ENCODE measurements at places on chromosomes 12 and 14.

DNA sequence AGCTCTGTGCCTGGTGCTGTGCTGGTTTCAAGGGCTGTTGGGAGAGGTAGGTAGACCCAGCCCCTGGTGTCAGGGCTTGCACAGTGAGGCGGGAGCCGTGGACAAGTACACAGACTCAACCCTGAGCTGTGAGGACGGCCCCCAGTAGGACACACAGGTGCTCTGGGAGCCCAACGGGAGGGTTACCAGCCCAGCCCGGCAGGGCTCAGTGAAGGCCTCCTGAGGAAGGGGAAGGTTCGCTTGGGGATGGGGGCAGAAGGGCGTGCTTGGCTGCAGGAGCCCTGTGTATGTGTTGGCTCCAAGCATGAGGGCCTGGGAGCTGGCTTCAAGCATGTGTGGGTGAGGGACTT lies 58.9 kb downstream of the SLC25A47 start:
- DNase-seq, result no peak

DNA sequence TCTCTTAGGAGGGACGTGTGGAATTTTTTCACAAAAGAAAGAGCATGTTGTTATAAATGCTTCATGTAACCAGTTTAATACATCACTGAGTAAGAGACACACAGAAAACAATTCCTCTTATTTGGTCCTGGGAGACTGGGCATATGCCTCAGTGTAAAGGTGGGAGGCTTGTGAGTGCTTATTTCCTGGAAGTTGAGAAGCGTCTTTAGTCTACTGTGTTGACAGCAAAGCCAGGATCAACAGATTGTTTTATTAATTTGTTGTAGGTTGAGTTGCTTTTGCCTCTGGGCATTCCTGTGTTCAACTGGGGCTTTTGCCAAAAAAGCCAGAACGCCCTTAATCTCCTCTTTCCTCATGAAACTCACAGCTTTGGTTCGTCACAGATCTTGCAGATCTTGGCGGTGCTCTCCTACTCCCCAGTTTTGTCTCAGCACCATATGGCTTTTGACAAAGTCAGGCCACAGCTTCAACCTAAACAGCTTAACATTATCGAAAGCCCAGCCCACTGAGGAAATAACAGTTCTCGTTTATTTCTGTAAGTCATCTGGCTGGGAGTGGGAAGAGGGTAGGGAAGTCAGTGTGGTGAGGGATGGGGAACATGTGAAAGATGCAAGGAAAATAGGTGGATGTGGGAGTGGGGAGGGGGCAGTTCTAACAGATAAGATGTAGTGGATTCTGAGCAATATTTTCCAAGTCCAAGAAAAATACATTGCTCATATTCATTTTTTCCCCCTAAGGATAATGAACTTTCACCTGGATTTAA lies 227.2 kb downstream of the DACT1 start:
- no peak for DNase-seq

GRCh38 chr14:98903371-98903770 lies 368.6 kb downstream of the BCL11B start:
- no peak for DNase-seq

GRCh38 chr14:34174973-34175372 lies 224.1 kb upstream of the EGLN3 start:
- no peak for DNase-seq

- no peak for DNase-seq
Observed at GRCh38 chr12:13204428-13204827, 7.9 kb downstream of the EMP1 start.

DNA sequence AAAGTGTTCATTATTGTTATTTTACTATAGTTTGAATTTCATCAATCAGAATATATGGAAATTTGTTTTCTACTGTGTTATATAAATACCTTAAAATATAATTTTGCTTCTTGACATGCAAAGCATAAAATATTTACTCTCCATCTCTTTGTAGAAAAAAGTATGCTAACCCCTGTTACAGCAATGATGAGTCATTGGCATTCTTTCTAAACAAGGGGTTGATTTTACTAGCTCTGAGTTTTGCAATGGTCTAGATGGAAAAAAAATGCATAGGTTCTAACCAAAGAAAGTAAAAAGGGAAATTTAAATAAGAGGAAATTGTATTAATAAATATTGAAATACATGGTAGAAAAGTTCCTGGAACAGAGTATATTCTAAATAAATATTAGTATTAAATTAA lies 990.2 kb upstream of the ATXN7L3B start:
- no peak for DNase-seq

- no peak for DNase-seq
Observed at GRCh38 chr12:73589220-73589619, 948.4 kb upstream of the ATXN7L3B start.

DNA sequence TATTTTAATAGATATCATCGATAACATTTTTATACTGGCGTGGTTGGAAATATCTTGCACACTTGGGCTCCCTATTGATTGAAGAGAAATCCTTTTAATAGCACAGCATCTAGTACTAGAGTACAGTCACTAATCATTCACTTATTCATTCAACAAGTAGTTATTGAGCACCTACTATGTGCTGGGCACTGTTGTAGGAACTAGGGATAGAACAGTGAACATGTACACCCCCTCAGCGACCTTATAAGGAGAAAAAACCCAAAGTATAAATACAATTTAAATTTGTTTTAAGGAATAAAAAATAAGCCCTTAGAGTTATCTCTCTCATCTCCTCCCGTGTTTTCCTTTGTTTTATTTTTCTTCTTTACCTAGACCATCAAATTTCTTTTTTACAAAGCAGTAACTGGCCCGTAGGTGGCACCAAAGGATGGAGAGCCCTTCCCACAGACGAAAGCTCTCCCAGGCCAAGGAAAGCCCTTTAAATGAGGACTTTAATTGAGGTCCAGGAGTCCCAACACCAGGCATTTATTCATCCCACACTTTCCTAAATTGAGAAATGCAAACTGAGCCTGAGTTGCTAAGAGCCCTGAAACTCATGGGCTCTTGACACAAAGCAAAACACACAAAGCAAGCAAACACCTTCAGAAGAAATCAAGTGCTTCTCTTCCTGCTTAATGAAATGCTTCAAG lies 29.0 kb downstream of the PEBP1 start:
- DNase-seq, result no peak

DNA sequence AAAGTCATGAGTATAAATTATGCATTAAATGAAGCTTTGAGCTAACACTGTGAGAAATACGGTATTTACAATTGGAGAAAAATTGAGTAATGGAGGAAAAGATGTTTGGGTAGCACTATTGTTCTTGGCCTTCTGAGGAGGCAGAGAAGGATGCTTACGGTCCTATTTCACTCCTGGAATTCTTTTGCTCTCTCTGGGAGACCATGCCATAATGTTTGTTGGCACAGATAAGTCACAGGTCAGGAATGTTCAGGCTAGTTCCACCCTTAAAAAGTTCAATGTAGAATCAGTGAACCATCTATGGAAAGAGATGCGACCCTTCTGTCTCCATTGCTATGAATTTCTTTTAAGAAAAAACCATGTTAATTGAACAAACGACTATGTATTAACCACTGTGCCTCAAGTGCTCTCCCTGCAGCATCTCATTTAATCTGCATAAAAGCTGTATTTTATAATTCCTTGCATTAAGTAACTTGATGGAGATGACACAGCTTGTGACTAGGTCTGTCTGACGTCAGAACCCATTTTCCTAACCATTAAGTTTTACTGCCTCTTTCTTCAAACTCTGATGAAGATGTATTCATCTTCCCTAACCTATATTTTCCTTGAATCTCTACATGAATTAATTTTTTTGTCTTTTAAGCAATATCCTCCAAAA lies 9.5 kb downstream of the BATF start:
- DNase-seq, result no peak

DNA sequence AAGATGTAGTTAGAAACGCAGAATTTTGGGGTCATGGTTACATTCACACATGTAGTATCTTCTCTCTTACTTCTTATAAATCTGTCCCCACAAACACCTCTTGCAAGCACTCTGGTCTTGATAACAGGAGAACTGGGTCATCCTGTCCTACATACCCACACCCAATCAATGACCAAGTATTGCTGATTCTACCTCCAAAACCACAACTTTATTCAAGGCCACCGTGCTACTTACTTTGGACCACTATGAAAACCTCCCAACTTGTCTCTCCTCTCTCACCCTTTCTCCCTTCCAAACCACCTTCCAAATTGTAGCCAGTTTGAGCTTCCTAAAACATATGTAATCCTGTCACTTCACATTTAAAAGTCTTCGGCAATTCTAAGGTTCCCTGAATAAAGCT lies 5.4 kb downstream of the SERPINA11 start:
- DNase-seq, result no peak

- DNase-seq, result no peak
Observed at GRCh38 chr12:123853396-123854070, 91.4 kb downstream of the DNAH10 start.

DNA sequence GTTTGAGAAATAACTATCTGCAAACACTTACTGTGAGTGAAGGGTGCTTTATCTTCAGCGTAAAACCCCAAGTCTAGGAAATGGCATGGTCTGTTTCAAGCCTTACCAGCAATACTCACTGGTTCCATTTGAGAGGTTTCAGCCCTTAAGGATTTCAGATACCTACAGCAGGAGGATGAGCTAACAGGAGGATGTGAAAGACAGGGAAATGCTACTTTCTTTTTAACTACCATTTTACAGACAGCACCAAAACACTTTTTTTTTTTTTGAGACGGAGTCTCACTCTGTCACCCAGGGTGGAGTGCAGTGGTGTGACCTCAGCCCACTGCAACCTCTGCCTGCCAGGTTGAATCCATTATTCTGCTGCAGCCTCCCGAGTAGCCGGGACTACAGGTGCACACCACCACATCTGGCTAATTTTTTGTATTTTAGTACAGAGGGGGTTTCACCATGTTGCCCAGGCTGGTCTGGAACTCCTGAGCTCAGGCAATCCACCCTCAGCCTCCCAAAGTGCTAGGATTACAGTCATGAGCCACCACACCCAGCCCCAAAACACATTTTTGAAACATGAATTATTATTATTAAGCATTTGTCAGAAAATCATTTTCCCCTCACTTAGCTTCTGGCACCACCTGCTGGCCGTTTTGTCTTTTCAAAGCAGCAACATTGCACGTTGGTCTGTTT lies 4.6 kb downstream of the MTRFR start:
- DNase-seq, result peak; percentile 66

DNA sequence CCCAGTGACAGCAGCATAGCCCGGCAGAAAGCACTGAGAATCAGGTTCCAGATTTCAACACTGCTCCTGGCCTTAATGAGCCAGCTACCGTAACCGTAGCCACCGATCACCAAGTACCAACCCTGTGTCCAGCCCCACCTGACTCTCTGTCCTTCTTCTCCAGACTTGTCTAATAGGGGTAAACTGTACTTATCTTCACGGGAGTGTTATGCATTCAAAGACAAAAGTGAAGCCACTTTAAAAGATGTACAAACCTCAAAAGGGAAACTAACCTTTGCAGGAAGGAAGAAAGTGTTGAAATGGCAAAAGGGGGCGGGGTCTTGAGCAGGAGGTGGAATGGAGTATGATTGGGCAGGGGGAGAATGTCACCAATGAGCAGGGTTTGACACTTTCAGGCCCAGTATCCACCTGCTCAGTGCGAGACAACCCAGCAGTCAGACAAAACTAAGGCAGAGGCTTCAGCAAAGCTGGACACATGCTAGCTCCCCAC lies 226.1 kb downstream of the CHST11 start:
- peak; percentile 33 for DNase-seq

DNA sequence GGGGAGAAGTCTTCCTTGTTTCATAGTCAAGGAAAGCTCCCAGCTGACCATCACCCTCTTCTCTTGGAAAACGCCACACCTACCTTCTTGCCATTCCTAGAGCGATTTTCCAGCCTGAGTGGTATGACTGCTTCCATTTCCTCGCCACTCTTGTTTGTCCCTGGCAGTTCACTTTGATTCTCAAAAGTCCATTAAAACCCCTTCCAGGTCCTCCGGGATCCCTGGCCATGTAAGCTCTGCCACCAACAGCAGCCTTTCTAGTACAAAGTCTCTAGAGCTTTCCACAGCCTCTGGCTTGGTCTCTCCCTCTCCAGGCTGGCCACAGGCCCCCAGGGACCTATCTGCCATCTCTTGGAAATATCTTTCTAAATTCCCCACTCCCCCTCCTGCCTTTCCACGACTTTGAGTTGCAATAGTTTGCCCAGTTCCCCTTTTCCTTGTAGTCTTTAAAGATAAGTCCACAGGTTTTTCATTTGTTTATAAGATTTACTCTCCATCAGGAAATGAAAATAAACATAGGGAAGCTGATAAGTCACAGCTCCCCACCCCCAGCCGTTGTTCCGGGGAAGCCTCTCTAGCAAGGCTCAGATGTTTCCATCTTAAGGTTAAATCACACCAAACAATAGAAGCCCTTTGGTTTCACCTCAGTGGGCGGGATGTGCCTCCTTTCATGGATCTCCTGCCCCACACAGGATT lies 42.9 kb upstream of the SINHCAF start:
- no peak for DNase-seq

GRCh38 chr12:26527682-26528081 lies 305.3 kb downstream of the ITPR2 start:
- no peak for DNase-seq

DNA sequence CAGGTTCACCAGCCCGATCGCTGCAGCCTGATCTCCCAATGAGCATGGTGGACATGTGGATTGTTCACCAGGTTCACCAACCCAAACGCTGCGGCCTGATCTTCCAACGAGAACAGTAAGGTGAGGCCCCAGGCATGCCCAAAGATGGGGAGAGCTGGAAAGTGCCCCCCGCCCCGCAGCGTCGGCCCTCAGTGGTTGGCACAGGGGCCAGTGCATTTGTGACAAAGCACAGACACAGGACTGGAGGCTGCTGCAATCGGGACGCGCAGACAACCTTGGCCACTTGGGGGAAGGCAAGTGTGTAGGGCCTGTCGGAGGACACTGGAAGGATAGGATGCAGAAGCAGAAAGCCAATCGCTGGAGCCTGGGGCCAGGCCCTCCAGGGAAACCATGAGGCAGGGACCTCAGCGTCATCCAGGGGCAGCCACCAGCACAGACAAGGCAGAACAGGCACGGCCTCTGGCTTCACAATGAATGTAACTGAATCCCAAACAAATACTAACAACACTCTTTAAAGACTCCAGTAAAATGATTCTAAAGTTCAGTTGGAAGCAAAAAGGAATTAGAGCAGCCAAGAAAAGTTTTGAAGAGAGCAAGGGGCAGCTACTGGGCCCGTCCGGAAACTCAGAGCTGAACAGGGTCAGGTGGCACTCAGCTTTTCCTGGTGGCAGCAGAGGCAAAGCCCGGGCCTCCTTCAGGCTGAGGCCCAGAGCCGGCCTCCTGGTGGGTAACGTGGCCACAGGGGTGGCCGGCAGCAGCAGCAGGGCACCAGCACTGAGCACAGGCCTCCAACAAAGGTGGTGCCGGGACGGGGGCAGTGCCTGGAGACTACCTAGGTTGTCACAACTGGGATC lies 13.3 kb downstream of the BRF1 start:
- no peak for DNase-seq

GRCh38 chr12:89212339-89212771 lies 139.9 kb downstream of the DUSP6 start:
- no peak for DNase-seq

- no peak for DNase-seq
Observed at GRCh38 chr12:6476489-6476888, 6.0 kb upstream of the VAMP1 start.

DNA sequence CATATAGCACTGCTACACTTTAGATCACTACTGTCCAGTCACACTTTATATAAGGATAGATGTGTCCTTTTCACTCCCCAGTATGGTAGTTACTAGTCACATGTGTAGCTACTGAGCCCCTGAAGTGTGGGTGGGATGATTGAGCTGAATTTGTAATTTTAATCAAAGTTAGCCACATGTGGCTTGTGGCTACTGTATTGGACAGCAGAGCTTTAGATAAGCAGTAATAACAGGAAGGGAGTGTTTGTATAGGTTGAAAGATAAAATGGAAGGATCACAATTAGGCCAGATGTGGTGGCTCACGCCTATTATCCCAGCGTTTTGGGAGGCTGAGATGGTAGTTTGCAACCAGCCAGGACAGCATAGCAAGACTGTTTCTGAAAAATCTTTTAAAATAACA lies 23.5 kb downstream of the NAA30 start:
- no peak for DNase-seq
